ENCODE measurements at places on chromosomes 2 and 18.
A peak's percentile ranks its signal among the peaks of the same experiment; 100 is the strongest.

- DNase-seq = no peak
These were observed 281.1 kb upstream of the COL3A1 start for GRCh38 chr2:188693111-188693510.

- no peak for DNase-seq
These were observed 30.3 kb upstream of the IL37 start for GRCh38 chr2:112880696-112881095.

DNA sequence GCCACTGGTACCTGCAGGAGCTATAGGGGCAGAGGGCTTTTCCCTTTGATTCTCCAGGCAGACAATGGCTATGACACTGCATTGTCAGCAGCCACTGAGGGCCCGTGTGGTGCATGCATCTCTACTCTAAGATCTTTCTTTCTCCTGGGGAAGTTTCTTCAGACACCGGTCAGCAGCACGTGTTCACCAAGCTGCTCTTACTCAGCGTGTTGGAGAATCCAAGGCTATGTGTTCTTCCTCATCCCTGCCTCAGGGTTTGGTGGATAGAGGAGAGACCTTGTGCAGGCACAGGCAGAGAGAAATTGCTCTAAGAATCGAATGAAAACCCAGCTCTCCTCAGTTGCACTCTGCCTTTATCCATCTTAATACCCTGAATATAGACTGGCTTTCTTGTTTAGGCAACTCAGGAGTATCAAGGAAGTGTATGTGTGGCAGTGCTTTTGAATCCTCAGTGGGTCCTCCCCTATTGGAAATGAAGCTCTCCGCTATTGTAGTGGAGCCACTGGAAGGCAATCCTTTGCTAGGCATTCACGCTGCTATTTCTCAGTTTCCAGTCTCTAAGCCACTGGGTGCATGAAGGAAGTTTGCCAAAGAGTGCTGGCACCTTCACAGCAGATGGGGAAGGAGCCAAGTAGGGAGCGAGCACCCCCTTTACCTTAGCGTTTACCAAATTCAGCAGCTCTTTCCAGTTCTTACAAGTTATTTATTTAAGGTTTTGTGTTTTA is 86.9 kb upstream of the EML6 start:
- no peak for DNase-seq

DNA sequence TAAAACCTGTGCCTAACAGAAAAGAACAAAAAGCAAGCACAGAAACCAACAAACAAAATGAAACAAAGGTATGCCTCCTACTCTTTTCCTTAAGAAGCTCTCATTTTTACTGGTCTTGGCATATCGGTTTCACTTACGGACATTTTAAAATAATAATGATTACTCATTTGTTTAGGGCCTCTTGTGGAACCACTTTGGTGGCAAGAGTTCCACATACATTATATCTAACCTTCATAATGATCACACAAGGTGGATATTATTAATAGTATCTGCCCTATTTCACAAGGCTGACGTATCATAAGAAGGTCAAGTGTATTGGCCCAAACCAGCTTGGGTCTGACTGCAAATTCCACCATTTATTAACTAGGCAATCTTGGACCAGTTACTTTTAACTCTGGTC is 304.7 kb downstream of the TCF4 start:
- no peak for DNase-seq

DNA sequence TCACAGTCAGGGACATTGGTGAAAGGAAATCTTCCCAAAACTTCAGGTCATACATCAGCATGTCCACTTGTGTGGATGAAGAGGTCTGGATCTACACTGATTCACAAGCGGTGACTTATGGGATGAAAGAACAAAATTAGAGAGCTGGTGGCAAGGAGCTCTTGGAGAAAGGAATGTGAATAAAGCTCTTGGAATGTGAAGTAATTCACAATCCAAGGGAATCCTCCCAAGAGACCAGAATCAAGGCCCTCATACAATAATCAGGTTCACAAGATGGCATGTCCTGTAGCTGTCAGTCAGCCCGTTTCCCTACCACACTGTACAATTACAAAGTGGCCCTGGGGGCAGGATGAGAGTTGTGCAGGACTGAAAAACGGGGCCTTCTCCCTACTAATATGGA is 96.2 kb downstream of the MRPS9 start:
- no peak for DNase-seq

DNA sequence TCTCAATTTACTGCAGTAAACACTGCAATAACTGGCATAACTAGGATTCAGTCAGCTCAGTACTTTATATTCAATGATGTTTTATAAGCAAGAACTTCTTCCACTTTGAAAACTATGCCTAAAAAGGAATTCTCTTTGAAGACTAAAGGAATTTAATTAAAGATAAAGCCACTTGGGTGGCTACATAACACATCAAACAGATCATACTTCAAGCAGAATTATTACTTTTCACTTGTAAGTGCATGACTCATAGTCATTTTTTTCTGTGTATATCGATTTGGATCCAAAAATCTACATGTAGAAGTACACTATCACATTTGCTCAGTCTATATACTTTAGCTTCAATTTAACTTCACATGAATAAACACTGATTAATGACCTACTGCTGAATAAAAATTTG is 4.0 kb downstream of the KANSL1L start:
- DNase-seq = peak; percentile 41

- no peak for DNase-seq
These were observed 9.3 kb upstream of the EFHD1 start for GRCh38 chr2:232623768-232624765.

DNA sequence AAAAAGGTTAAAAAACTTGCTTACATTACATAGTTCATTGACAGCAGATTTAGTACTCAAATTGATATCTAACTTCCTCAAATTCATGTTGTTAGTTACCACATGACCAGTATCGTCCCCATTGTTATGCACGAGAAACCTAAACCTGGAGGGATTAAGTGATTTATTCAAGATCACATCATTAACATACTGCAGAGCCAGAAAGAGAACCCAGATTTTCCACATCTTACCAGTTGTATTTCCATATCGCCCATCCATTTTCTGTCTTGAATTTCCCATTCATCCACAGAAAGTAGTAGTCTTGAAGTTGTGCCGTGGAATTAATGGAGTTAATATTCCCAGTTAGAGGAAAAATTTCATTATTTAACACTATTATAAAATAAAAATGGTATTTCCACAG is 512.0 kb downstream of the METTL4 start:
- DNase-seq = no peak

- no peak for DNase-seq
These were observed 292.5 kb downstream of the CNTNAP5 start for GRCh38 chr2:124317628-124318027.

- no peak for DNase-seq
These were observed 218.2 kb upstream of the RAB12 start for GRCh38 chr18:8391068-8391467.

DNA sequence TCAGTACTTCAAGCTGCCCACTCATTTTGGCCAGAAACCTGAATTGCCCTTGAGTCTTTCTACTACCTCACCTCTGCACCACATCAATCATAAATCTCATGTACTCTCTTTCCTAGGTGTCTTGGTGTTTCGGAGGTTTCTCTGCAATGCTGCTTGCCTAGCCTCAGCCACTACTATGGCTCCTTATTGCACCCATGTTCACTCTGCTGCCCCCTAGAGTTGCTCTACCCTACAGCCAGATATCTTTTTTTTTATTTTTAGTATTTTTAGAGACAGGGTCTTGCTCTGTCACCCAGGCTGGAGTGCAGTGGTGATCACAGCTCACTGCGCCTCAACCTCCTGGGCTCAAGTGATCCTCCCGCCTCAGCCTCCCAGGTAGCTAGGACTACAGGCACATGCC is 413.0 kb downstream of the PTPRM start:
- DNase-seq = no peak

DNA sequence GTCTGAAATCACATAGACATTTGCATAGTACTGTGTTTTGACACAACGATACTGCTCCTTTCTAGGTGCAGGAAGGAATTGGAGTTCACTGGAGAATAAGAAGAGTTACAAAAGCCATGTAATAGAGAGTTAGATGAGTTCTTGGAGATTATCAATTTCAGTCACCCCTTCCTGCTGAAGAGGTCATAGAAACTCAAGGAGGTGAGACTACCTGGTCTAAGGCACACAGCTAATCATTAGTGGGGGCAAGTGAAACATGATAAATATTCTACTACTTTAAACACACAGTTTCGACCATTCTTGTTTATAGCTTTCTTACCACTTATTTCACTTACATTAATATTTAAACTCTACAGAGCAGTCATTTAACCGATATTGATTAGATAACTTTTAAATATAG is 286.9 kb upstream of the NXPH2 start:
- DNase-seq = no peak

- no peak for DNase-seq
These were observed 57.1 kb downstream of the OXER1 start for GRCh38 chr2:42706836-42707235.

GRCh38 chr2:198161151-198161550 is 356.8 kb downstream of the PLCL1 start:
- no peak for DNase-seq

- peak; percentile 26 for DNase-seq
These were observed 543 bp upstream of the MARCHF4 start for GRCh38 chr2:216372761-216373291.

DNA sequence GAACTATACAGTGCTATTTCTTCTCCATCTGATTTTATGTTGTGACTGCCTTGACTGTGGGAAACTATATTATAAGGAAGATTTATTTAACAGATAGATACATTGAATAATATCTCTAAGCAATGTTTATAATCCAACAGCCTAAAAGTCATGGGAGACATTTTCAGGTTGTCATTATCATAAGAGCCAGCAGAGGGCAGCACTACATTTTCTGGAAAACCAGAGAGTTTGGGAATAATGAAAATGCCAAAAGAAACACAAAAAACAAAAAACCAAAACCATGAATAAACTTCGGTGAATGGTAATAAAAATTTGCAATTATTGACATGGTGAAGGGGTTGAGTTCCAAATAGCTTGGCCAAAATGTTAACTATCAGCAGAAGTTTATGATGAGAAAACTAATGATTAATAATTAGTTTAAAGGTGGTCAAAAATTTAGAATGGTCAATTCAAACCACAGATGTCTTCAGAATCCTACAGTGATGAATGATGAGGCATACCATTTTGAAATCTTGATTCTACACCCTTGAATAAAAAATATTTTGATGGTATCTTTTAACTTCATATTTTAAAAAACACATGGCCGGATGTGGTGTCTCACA is 4.7 kb downstream of the EEF1B2 start:
- peak; percentile 27 for DNase-seq

DNA sequence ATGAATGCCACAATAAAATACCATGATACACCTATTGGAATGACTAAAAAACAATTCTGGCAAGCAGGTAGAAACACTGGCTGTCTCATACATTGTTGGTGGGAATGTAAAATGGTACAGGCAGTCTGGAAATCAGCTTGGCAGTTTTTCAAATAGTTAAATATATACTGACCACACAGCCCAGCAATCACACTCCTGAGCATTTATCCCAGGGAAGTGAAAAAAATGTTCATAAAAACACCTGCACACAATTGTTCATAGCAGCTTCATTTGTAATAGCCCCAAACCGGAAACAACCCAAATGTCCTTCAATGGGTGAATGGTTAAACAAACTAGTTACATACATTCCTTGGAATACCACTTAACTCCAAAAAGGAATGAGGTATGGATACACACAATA is 137.2 kb downstream of the TFCP2L1 start:
- DNase-seq = peak; percentile 47

DNA sequence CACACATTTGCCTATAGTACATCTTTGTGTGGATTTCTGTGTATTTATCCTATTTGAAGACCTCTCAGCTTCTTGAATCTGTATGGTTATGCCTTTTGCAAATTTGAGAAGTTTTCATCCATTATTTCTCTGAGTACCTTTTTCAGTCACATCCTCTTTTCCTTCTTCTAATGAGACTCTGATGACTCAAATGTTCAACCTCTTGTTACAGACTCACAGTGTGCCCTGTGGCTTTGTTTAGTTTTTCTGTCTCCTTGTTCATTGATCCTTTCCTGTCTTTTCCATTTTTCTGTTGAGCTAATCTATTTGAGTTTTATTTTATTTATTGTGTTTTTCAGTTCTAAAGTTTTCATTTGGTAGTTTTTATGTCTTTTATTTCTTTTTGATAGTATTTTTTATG is 87.0 kb upstream of the LRP1B start:
- DNase-seq = no peak

DNA sequence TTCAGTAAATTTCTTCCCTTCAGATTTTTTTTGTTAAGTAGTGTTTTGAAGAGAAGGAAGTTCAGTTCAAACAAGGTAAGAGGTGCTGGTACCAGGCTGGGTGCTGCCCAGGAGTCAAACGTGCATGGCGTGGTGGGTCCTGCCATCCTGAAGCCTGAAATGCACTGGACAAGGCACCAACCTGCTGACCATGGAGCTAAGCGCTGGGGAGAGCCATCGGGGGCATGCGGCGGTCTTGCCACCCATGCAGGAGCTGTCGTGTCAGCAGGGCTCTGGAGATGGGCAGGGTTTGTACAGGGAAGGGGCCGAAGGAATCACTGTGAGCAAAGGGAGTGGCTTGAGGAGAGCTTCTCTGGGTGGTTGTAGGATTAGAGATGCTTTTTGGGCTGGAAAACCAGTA is 126.6 kb downstream of the GBX2 start:
- DNase-seq = no peak

- DNase-seq = no peak
These were observed 26.8 kb upstream of the LDLRAD4 start for GRCh38 chr18:13191779-13192178.

DNA sequence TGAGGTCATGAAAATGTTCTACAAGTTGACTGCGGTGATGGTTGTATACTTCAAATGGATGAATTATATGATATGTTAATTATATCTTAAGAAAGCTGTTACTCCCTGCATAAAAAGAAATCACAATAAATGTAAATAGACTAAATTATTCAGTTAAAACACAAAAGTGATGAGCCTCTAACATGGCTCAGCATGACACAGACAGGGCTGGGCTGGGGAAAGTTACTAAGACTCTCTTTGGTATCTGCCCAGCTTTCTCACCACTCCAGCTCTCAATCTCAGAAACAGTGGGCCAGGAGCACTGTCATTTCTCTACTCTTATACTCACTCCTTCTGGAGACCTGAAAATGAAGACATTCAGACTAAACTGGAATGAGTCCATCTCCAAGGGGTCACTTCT is 3.5 kb downstream of the CYP27C1 start:
- DNase-seq = no peak

DNA sequence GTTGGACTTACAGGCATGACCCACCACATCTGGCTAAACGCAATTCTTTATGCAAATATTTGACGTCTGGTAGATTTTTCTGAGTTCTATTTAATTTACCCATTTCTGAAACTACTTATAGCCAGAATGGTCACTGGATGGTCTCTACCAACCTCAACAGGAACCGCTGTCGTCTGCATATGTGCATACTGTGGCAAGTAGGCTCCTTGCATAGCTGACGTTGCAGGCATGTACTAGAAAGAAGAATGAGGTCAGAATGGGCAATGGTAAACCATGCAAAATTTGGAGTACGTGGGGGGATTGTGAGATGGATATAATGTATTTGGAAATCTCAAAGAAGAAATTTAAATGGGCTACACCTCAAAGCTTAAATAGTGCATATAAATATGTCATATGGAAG is 77.1 kb upstream of the ITGB6 start:
- no peak for DNase-seq

DNA sequence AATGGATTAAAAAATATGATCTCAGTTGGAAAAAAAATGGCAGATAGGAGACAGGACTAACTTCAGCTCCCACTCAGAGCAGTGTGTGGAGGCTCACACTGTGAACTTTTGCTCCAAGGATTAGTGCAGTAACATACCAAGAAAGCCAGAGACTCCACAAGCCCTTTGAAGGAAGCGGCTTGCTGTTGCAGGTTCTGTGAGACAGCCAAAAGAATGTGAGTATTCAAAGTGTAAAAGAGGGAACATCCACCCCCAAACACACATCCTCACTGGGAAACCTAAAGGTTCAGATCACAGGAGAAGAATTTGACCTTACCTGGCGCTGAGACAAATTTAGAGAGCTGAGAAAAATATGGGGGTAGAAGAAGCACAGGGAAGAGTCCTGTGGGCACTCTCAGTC is 77.5 kb downstream of the FAM171B start:
- no peak for DNase-seq

Data from SW480 (cell line).